Muscle of leg (tissue), 16 donors: ENCODE measurements at places on chromosomes 16 and 17. TPM values are rescaled to one million over a fixed set of nuclear protein-coding genes. Genes with fewer than 3 reads are reported as not detected.

DNA sequence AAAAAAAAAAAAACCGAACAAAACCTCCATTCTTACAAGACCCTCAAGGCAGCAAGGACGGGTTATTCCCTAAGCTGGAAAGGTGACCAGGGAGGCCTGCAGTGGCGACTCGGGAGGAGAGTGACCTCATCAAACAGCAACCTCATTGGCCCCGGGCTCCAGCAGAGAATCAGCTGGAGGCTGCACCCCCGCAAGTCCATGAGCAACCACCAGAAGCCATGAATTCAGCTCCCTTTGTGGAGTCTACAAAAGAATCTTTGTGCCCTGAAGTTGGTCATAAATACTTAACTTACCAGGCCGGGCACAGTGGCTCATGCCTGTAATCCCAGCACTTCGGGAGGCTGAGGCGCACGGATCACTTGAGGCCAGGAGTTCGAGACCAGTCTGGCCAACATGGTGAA, 80.9 kb upstream of the CREBBP start:
- H3K36me3 ChIP-seq, result peaks cover 16% of the 10 kb centered on the region
- DNase-seq, result no peak
- no peak overlapping the region for H3K4me3 ChIP-seq
- peaks cover 19% of the 10 kb centered on the region for H3K4me1 ChIP-seq
- peaks cover 7% of the 10 kb centered on the region for H3K27me3 ChIP-seq

The MILR1 gene
- total RNA-seq, result 7.0 TPM

- no peaks in the 10 kb centered on the region for H3K4me1 ChIP-seq
- peaks cover 21% of the 10 kb centered on the region for H3K36me3 ChIP-seq
- no peak overlapping the region for H3K27ac ChIP-seq
Measured at GRCh38 chr16:69386596-69386995, 789 bp upstream of the TERF2 start.

The AURKB gene
- total RNA-seq, result 13.5 TPM

GRCh38 chr17:8162997-8163977, 539 bp upstream of the VAMP2 start:
- DNase-seq, result peak; percentile 59
- H3K4me3 ChIP-seq, result peak overlapping the region; percentile 83
- H3K27ac ChIP-seq, result peak overlapping the region; percentile 96
